Stimulated activated CD8-positive, alpha-beta memory T cell treated with anti-CD3 and anti-CD28 coated beads, Interleukin-4, amount 100 ng/mL, for 1 hour (primary cell): ENCODE measurements at places on chromosomes 1 and 21.

- DNase-seq: no peak
Observed at GRCh38 chr1:230189824-230190223, 122.8 kb downstream of the GALNT2 start.

DNA sequence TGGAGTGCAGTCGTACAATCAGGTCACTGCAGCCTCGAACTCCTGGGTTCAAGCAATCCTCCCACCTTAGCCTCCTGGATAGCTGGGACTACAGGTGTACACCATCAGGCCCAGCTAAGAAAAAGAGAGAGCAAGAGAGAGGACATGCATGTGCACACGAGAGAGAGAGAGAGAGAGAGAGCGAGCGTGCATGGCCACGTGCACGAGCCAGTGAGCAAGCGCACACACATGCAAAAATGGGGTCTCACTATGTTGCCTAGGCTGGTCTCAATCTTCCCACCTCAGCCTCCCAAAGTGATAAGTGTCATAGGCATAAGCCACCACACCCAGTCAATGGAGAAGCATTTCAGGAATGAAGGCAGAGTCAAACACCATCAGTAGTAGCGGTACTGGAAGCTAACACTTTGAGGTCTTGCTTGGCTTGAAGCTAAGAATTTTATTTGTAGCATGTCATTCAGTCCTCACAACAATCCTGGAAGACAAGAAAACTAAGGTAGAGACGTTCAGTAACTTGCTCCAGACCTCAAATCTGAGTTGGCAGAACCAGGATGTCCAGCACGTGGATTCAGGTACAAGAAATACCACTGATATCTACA is 14.5 kb downstream of the GNB1 start:
- DNase-seq: no peak

DNA sequence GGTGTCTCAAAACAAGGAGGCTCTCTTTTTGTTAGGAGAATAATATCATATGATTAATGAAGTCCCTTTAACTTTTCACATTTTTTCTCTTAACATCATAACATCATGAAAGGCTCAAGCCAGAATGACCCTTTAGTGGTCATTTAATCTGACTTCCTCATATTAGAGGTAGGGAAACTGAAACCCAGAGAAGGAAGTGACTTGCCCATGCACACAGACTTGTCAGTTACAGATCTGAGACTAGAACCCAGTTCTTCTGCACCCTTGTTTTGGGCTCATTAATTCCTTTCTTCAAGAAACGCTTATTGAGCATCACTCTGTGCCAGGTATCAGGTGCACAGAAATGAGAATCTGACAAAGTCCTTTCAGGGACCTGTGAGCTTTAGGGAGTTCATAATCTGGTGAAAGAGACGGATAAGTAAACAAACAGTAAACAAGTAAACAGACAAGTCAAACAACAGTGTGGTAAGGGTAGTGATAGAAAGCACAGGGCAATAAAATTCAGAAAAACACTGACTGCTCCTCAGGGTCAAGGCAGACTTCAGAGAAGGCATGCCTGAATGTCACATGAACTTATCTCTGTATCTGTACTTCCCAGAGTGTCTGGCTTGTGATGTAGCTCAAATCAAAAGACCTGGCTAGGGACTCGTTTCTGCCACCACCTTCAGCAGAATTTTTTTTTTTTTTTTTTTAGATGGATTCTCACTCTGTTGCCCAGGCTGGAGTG is 38.3 kb upstream of the OSBPL9 start:
- DNase-seq: no peak

GRCh38 chr1:110292031-110292741 is 47.0 kb upstream of the RBM15 start:
- DNase-seq: no peak

GRCh38 chr1:46218443-46218842 is 15.3 kb downstream of the LURAP1 start:
- no peak for DNase-seq

DNA sequence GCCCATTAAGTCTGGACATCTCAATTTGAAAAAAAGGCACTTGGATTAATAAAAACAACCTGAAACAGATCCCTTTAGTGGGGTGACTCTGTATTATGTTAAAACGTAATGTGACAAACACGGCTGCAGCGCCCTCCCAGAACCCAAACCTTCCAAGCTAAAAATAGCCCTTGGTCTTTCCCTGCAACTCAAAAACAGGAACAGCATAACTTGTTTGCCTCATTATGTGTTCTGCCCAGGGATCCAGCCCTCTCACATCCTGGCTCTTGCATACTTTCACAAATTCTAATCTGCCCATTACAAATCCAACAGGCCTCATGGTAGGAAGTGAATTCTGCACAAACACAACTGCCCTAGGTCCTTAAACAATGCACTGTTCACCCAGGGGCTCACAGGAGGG is 94.7 kb upstream of the GADD45A start:
- DNase-seq: no peak

DNA sequence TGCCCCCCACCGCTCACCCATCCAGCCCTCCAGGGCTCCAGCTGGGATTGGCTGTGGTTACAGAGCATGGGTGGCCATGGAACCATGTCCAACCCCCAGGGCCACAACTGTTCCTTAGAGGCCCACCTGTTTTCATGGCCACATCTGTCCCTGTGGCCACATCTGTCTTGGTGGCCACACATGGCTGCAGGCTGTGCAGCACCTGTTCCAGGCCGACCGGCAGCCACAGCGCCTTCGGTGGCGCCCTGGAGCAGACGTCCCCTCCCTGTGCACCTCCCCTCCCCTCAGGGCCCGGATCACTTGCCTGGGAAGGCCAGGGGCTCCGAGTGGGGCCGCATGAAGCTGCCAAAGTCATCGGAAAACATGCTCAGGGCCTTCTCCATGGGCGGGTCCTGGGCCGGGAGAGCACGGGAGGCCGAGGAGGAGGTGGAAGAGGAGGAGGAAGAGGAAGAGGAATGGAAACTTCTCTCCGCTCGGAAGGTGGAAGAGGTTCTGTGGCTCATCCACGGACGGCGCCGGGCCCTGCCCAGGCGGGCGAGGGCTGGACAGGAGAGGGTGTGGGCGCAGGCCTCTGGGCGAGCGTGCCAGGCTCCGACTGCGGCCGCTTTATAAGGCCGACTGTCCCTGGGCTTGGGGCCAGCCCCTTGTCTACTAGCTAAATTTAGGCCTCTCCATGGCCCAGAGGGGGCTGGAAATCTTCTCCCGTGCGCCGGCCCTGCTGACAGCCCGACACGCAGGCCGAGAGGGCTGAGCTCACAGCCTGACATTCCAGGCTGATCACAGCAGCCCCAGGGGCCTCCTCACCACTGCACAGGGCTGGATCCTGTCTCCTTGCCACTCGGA is at the start of gene HSPB7:
TSS of gene HSPB7 (minus strand) at position 583 of the 843 bp plus-strand sequence. CDS start at position 503, 80 bp downstream.
- no peak for DNase-seq

GRCh38 chr1:169109561-169110134 is 3.2 kb downstream of the ATP1B1 start:
- no peak for DNase-seq

GRCh38 chr1:238296371-238296770 is 405.6 kb upstream of the ZP4 start:
- no peak for DNase-seq

- no peak for DNase-seq
Observed at GRCh38 chr1:110283677-110284076, 55.5 kb upstream of the RBM15 start.

DNA sequence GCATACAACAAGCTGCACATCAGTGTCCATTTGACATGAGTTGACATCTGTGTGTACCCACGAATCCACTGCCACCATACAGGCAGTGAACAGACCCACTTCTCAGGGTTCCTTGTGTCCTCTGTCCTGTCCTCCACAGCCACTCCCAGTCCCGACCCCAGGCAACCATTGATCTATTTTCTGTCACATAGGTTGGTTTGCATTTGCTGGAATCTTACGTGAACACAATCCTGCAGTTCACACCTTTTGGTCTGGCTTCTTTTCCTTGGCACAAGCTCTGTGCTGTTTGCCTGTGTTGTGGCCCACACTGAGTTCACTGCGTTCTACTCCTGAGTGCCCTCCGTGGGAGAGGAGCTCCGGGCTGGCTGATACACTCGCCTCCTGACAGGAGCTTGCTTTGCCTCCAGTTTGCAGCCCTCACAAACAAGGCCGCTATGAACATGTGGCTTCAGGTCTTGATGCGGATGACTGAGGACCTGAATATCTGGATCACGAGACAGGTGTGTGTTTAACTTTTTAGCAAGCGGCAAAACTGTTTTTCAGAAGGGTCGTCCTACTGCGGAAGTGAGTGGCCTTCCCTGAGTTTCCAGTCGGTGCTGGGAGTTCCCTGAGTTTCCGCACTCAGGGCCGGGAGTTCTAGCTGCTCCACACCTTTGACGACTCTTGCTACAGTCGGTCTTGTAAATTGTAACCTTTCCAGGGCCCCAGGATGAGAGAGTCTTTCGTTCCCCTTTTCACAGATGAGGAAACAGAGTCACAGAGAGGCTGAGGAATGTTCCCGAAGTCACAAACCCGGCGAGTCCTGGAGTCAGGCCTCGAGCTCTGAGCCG is 13.0 kb upstream of the COL18A1 start:
- DNase-seq: no peak

GRCh38 chr1:221992427-221992826 is 250.5 kb upstream of the DUSP10 start:
- no peak for DNase-seq

- no peak for DNase-seq
Observed at GRCh38 chr1:9062021-9062471, 7.4 kb downstream of the SLC2A5 start.

DNA sequence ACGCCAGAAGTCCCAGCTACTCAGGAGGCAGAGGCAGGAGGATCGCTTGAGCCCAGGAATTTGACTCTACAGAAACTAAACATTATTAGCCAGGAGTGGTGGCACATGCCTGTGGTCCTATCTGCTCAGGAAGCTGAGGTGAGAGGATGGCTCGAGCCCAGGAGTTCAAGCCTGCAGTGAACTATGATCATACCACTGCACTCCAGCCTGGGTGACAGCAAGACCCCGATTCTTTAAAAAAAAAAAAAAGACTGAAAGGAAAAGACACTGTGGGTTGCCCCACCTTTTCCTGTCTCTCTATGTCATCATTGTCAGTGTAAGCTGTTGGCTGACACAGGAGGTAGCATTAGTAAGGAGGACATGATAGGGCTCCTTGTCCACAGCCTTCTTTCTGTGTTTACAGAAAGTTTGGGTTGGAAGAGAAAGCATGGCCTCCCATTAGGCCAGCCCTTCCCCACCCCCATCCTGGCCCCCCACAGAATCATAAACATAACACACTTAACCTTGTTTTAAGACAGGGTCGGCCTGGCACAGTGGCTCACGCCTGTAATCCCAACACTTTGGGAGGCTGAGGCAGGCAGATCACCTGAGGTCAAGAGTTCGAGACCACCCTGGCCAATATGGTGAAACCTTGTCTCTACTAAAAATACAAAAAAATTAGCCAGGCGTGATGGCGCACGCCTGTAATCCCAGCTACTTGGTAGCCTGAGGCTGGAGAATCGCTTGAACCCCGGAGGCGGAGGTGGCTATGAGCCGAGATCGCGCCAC is 20.6 kb upstream of the RCAN3 start:
- DNase-seq: no peak

DNA sequence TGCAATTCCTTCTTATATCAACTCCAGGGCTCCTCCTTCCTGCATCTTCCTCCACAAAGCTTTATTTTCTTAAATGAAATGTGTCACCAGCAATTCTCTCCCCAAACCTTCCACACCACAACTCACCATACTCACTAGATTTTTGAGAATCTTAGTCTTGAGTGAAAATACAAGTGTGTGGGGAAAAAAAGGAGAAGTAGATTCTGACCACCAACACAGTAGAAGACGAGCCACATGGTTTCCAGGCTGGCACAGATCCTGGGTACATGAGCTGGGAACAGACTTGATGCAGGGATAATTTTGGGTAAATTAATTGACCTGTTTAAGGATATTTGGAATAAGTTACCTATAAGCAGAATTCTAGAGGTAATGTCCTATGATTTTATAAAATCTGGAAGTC is 72.8 kb upstream of the KCNJ15 start:
- no peak for DNase-seq

- DNase-seq: no peak
Observed at GRCh38 chr1:184986250-184986649, 11.9 kb upstream of the NIBAN1 start.

DNA sequence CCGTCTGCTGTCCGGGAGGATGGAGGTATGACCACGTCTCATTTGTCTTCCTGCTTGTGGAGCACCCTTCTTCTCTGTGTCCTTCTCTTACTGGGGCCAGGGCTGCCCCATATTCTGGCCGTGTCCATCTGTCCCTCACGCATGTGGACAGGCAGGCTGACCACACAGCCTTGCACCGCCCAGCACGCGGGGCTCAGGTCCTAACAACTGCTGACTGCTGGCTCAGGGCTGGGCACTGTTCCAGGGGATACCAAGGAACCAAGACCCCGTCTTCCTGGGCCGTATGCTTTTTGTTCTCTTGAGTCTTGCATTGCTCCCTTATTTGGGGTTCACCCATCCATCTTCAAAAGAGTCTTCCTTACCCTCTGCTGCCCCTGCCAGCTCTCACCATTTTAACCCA is 17.5 kb upstream of the SPSB1 start:
- DNase-seq: no peak

DNA sequence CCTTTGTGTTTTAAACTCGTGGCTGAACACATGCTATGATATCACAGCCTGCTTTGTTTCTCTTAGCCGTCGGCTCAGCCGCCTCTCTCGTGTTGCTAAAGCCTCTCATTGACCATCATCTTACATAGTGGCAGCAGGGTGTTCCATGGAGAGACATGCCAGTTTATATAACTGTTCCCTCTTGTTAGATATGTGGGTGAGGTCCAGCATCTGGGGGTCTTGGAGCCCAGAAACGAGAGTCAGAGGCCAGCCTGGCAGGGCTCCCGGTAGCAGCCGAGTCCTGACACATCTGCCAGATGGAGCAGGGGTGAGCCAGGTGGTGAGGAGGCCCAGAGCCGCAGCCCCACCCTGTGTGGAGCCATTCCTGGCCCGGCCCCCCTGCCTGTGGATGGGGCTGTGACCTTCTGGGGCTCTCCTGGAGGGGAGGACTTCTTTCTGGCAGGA is 11.9 kb downstream of the PODN start:
- no peak for DNase-seq

DNA sequence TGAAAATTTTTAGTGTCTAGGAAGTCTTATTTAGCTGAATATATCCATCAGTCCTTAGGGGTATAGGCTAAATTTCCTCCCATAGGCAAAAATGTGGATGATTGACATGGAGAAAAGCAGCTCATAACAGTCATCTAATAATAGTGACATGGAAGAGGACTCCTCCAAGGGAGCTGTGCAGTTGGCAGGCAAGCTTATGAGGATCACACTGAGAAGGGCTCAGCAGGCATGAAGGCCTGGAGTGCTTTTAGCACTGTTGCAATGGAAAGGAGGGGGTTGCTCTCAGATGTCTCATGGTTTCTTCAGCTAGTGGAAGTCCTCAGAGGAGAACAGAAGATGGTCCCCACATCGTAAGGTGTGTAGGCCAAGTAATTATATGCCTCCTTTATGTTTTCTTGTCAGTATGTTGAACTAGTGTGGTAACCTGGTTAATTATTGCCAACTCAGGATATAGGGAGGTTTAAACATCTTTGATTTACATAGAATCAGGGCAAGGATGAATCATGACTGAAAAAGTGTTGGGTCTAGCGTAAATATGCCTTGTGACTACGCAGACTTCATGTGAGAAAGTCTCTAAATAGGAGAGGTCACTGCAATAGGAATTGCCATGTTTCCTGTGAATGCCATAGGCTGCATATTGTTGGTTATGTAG is 18.9 kb downstream of the VN1R5 start:
- DNase-seq: no peak
